ENCODE measurements at places on chromosomes 6 and 20.

- no peak for DNase-seq
Observed at GRCh38 chr20:9490631-9491030, 23.8 kb upstream of the LAMP5 start.

GRCh38 chr20:16974080-16974854 is 226.1 kb downstream of the OTOR start:
- DNase-seq: no peak

DNA sequence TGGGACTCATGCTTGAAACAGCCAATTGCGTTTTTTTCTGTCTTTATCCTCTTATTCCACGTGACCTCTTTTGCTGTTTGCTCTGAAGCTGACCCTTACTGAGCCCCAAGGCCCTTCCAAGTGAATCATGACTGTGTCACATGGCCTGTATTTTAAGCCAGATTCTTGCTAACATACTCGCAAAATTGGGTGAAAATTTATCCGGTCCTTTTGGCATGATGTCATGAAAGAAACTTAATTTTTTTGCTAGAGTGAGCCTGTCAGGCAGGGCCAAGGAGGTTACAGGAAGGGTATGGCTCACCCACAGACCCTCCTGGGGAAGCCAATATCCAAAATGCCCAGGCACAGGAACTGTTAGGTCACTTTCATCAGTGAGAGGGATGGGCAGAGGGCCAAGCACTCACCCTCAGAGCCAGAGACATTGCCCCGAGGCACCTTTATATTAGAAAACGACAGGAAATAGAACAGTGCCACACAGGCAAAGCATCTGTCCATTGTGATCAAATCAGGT is 296.7 kb downstream of the CDH26 start:
- peak; percentile 32 for DNase-seq

- no peak for DNase-seq
Observed at GRCh38 chr6:43830775-43831174, 60.8 kb downstream of the VEGFA start.

DNA sequence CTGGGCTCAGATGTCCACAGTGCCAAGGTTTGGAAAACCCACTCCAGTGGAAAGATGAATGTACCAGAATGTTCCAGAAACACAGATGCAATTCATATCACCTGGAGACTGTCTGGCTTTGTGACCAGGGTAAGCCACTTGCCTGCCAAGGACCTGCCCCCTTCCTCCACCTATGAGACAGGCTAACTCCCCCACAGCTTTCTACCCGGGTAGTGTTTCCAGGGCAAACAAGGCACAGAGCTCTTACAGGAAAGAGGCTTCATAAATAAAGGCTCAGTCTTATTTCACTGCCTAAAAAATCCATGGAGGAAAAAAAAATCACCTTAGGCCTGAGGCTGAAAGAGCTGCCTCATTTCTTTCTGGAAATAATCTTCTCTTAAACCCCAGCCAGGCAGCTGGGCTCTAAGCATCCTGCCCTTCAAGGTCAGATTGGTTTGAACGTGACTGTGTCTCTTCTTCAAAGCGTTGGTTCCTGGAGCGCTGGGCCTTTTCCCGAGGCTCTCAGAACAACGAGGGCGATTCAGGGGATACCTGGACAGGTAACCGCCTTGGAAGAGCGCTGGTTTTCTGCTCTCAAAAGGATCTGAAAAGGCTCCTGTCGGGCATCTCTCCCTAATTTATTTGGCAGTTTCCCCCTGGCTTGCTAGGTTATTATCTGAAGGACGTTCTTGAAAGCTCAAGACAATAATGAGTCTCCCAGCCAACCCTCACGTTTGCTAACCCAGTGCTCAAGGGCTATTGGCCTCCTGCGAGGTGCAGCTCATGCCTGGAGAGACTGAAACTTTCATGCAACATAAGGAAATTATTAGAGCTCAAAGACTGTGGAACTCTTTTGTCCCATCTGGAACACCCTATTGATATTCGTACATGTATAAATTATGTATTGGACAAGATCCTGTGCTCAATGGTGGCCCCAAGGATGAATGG is 199.2 kb upstream of the PMEPA1 start:
- DNase-seq: no peak

- no peak for DNase-seq
Observed at GRCh38 chr20:10609276-10609675, 64.5 kb downstream of the JAG1 start.

DNA sequence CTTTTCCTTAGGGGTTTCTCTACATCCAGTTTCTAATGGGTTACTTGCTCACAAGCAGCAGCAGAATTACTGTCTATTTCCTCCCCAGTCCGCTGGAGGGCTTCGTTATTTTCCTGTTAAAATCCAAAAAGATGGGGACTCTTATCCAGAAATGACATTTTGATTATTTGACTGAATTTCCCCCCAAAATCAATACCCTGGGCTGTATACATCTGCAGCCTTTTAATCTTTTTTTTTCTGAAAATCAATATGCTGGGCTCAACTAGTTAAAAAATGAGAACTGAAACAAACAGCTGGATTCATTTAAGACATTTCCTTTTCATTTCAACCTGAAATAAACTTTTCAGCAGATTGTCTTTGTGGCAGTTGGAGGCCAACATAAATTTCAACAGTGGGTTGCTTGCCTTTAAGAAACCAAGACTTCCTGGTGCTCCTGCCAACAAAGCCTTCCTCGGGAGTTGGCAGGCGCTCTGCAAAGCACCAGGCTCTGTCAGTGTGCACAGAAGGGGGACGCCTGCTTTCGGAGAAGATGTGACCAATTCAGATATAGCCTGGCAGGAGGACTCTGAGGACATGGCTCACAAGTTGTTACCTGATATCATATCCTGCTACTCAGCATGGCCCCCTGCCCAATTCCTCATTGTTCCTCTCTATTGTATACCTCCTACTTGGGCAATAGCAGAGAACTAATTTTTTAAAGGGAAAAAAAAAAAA is 204.7 kb upstream of the ARG1 start:
- no peak for DNase-seq

DNA sequence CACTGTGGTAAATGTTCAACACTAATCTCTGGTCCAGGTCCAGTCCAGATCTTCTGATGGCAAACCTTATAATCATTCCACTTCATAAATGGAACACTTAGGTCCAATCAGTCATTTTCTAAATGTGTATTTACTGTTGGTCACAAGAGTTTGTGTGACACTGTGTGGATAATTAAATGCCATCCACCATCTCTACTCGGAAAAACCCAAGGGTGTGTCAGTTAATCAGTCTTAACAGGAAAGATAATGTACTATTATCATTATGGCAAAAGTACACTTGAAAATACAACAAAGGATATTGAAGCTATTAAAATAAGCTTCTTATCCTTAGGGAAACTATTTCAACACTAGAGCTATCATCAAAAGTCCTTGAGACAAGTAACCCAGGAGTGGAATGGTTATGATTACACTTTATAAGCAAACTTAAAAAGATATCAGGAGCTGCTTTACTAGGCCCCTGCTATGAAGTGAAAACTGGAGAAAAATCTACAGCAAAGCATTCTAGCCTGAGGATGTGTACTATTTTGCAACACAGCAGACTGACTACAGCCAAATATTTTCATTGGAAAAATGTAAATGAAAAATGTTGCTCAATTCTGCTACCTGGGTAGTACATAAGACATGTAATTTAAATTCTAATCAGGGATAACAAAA is 227.9 kb downstream of the LAMA2 start:
- DNase-seq: no peak

GRCh38 chr6:104326173-104327001 is 533.3 kb downstream of the HACE1 start:
- DNase-seq: no peak

GRCh38 chr6:104400844-104401243 is 458.9 kb downstream of the HACE1 start:
- no peak for DNase-seq

DNA sequence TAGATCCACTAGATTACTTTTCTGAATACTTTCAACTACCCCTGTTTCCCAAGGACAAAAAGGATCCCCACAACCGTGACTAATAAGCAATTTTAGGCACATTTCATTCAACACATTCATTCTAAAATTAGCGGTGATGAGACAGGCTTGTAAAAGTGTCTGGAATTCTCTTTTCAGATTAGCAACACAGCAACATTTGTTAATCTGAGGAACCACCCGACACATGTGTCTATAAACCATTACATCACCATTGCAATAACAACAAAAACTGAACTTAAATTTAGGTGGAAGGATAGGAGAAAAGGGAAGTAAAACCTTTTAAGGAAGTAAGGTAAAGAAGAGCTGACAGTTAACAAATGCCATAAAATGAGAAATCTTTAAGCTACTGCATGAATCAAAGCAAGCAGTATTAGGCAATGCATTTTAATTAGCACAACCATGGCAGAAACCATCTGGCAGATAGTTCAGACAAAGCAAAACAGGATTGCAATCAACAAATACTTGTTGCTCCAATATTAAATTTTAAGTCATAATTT is 49.1 kb downstream of the MAP3K7 start:
- DNase-seq: no peak

DNA sequence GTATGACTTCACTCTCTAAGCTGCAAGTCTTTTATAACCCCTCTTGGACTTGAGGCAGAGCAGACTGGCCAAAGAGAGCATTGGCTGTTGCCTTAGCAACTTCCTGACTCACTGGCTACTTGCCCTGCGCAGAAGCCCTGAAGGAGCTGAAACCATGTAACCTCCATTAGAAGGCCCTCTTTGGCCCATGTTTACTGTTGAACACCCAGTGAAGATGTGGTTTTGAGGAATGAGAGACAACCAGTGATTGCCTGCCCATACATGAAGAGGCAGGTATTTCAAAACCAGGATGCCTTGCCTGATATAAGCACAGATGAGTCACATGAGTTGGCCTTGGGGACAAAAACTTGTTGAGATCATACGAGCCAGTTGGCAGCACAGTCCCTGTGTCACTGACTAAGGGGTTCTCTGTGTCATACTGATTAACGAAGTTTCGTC is 182.5 kb downstream of the EDN1 start:
- no peak for DNase-seq

GRCh38 chr6:124319410-124319809 is 515.7 kb downstream of the NKAIN2 start:
- DNase-seq: no peak

DNA sequence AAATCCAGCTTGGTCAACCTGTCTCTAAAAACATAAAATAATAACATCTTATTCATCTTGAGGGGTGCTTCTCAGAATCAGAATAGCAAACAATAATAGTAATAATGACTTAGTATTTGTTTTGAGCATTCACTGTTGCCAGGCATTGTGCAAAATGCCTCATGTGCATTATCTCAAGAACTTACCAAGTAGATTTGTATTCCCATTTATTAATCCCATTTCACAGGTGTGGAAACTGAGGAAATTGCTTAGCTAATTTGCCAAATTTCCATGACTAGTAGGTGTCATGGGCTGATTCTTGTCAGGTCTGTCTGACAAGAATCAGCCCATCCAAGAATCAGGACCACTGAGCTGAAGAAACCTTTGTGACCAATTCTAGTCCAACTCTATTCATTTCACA is 5.5 kb downstream of the TTBK1 start:
- no peak for DNase-seq

DNA sequence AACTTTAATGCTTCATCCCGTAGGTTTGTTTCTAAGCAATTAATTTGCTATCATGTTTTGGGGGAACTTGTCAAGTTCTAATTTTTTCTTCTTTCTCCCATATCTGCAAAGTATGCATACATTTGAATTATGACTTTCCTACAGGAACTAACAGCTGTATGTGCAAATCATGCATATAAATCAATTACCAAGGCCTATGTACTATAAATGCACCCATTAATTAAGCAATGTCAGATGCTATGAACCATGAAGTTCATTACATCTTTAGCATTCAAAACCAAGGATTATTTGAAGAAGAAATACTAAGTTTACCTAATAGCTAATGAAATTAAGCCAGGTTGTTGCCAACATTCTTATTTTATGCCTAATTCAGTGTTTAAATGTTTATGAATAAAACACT is 851.3 kb downstream of the TFAP2A start:
- DNase-seq: no peak

GRCh38 chr6:38867726-38868125 is 152.6 kb downstream of the DNAH8 start:
- DNase-seq: no peak

DNA sequence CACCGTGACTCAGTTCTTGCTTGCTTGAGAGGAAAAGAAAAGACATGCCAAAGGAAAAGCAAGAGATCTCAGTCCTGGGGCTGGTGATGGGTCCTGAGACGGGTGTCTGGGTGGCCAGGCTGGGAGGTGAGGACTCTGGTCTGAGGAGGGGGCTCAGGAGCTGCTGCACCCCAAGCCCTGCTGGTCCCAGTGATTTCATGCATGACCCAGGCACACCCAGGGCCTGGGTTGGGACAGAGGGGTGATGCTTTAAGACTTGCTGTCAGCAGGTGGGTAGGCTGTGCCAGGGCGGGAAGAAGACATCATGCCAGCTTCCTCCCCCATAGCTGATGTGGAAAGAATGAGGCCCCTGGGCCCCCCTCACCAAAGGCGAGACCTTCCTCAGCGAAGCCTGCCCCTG is 65.1 kb upstream of the PMEPA1 start:
- DNase-seq: no peak

GRCh38 chr6:125547381-125547780 is 202.1 kb upstream of the HEY2 start:
- DNase-seq: no peak

DNA sequence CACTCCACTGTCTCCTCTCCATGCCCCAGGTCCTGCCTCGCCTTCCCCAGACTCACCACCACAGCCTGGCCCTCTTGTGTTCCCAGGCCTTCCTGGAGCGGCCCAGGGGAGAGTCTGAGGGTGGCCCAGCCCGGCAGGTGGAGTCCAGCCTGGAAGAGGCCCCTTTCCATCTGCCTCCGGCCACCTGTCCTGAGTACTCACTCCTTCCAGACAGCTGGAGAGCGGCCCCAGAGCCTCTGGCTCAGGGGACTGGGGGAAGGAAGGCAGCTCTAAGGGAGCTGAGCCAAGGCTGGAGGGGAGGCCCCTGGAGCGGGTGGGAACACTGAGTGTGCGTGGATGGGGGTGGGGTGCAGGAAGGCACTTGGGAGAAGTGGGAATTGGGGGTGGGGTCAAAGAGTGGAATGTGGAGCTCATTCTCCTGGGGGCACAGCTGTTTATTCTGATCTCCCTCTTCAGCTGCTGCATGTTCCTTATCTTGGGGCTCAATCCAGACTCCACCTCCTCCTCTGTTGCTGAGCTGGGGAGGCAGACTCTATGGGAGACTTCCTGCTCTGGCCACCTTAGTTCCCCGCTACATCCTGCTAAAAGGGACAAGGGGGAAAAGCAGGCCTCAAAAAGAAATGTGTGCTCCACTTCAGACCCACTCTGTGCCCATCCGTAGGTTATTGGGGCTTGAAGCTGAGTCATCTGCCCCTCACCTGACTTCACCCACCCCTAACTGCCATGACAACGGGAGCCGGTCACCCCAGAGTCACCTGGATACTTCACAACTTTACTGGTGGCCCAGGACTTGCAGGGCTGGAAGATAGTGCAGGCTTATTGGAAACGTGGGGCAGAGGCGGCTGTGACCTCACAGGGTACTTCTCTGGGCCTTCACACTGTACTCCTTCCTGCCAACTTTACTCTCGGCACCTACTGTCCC is 19.5 kb upstream of the TAF8 start:
- peak; percentile 83 for DNase-seq

DNA sequence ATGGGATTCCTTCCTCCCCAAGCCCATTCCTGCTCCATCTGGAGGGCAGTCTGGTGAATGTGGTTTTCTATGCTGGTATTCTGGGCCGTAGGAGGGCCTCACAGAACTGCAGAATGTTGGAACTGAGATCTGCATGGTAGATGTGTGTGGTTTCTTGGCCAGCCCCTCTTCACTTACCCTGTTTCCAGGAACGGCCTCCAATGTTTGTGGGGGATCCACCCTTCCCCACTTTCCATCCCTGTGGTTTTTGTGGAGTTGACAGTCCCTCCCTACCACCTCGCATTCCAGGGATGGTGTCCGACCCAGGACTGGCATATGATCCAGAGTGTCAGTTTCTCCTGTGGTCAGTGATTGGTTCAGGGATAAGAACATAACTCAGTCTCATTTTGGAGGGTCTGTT is 26.7 kb upstream of the TMEM14A start:
- DNase-seq: no peak
